Stimulated activated CD8-positive, alpha-beta memory T cell treated with anti-CD3 and anti-CD28 coated beads, Interleukin-4, amount 100 ng/mL, for 4 hours (primary cell): ENCODE measurements at places on chromosomes 3 and 15.
A peak's percentile ranks its signal among the peaks of the same experiment; 100 is the strongest.

- DNase-seq: no peak
Measured at GRCh38 chr3:52346623-52347530, 30.8 kb downstream of the DNAH1 start.

GRCh38 chr15:83310521-83311456, 26.3 kb upstream of the BNC1 start:
- no peak for DNase-seq

GRCh38 chr15:85361323-85361722, 19.1 kb upstream of the AKAP13 start:
- no peak for DNase-seq

GRCh38 chr3:128770387-128770786, 44.4 kb downstream of the RAB7A start:
- no peak for DNase-seq

- no peak for DNase-seq
Measured at GRCh38 chr3:154598166-154598565, 168.2 kb upstream of the GPR149 start.

DNA sequence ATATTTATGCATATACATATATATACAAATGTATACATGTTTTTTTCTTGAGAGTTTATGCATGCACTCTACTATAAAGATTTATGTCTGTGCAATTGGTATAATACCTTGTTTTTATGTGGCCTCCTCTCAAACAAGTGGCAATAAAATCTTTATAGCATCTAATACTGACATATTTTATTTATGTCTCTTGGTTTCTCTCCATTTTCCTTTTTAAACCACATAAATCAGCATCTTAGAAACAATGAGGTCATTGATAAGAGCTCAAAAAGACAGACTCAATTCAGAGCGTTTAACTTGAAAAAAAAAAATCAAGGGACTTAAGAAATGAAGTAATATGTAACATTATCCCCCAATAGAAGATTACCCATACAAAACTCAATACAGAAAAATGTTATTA, 1442.2 kb upstream of the ALCAM start:
- no peak for DNase-seq

- no peak for DNase-seq
Measured at GRCh38 chr3:69149586-69149985, 27.2 kb upstream of the LMOD3 start.

- DNase-seq: no peak
Measured at GRCh38 chr15:62841891-62842559, 200.5 kb upstream of the TPM1 start.

GRCh38 chr15:65101411-65101890, 13.5 kb downstream of the UBAP1L start:
- peak; percentile 6 for DNase-seq

DNA sequence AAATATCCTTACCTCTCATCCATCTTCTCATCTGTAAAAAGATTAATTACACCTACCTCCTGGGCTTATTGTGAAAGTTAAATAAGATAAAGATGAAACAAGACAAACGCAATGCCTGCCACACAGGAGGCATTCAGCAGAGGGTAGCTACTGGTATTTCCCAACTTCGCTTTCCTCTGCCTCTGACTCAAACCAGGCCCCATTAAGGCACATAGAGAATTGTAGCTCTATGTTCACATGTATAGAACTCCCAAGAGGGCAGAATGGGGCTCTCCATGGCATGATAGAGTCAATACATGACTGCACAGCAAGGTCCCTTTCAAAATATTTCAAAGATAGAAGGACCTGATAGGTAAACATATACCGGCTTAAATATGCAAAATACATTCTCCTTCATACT, 1.4 kb downstream of the LYSMD2 start:
- DNase-seq: no peak

DNA sequence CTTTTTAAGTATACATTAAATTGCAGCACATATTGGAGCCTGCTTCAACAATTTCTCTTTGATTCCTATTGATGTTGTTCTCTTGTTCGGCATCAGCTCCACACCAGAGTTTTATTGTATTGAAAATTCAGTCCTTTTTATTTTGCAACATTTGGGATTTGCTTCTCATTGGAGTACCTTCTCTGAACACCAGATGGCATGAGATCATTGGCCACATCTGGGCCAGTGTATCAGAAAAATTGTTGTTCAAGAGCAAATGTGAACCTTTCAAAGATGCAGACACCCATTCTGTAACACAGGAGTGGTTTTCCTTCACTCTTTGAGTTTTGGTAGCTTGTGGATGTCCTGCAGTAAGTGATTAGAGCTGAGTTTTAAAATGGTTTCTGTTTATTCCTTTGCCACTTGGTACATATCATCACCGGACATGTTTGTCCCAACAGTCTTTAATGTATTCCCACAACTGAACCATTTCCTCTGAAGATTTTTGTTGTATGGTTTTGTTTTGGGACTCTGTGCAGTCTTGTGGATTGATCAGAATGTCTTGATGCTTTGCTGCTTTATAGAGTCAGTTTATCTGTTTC, 96.1 kb downstream of the MCTP2 start:
- no peak for DNase-seq

- DNase-seq: no peak
Measured at GRCh38 chr3:43017004-43017403, 37.9 kb downstream of the GASK1A start.

GRCh38 chr3:43086460-43087165, 19.3 kb downstream of the POMGNT2 start:
- no peak for DNase-seq

GRCh38 chr15:93861956-93862741, 369.2 kb upstream of the MCTP2 start:
- no peak for DNase-seq

- no peak for DNase-seq
Measured at GRCh38 chr3:145094355-145094941, 1066.5 kb downstream of the PLOD2 start.

DNA sequence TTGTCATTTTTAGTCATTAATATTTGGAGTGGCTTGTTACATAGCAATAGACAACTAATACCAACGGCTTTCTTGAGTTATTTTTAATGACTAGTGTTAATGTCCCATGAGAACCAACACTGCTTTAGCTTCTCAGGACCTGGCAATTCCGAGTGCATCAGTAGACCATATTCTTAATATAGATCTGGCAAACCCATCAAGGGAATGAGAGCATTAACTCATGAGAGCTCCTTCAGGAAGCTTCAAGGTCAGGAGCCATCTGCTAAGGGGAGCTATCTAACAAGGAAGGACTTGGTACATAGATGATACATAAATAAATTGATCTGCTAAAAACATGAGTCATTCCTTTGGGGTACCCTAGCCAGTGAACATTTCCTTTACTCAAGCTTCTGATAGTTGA, 122.6 kb upstream of the EPHA3 start:
- no peak for DNase-seq

DNA sequence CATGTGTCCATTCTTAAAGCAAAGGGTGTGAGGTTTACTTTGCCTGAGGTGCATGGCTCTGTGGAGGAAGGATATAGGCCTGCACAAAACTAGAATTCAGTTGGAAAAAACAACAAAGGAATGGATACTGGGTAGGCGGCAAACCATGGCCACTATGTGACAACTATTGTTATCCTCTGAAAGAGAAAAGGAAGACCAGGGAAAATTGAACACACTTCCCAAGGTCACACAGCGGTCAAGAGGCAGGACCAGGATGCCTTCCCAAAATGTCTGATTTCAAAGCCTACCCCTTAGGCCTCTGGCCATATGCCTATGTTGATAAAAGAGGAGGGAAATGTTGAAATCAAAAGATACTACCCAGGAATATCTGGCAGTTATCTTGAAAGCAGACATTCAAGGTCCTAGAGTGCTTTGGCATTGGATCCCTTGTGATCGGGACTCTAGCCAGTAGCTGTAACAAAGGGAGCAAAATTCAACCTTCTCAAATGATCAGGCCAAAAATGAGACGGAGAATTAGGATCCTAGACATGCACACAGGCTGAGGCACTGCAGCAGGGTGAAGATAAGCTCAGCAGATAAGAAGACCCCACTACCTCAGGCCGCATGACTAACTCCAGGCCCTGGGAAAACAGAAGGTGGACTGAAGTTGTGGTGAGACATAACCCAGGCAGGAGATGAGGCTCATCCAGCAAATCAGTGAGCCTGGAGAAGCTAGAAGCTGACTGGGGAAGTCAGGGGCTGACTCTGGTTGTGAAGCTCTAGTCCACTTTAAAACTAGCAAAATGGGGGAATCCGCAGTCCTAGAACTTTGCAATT, 292.2 kb downstream of the NEK10 start:
- DNase-seq: no peak

DNA sequence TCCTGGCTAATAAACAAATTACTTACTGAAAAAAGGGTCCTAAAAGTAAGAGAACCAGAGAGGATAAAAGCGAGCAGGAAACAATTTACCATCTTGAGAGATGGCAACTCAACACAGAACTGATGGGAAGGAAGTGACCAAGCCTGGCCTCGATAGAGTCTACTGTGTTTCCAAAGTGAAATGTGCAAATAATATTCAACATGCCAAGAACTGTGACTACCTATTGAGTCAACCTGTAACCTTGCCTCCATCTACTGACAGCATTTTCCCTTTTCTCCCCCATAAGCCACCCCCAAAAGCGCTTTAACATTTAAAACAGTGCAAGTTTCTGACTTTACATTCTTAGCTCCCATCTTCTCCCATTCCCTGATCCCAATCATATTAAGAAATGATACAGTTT, 75.4 kb upstream of the PSMD6 start:
- no peak for DNase-seq

- no peak for DNase-seq
Measured at GRCh38 chr3:8822141-8822540, 52.7 kb upstream of the OXTR start.

DNA sequence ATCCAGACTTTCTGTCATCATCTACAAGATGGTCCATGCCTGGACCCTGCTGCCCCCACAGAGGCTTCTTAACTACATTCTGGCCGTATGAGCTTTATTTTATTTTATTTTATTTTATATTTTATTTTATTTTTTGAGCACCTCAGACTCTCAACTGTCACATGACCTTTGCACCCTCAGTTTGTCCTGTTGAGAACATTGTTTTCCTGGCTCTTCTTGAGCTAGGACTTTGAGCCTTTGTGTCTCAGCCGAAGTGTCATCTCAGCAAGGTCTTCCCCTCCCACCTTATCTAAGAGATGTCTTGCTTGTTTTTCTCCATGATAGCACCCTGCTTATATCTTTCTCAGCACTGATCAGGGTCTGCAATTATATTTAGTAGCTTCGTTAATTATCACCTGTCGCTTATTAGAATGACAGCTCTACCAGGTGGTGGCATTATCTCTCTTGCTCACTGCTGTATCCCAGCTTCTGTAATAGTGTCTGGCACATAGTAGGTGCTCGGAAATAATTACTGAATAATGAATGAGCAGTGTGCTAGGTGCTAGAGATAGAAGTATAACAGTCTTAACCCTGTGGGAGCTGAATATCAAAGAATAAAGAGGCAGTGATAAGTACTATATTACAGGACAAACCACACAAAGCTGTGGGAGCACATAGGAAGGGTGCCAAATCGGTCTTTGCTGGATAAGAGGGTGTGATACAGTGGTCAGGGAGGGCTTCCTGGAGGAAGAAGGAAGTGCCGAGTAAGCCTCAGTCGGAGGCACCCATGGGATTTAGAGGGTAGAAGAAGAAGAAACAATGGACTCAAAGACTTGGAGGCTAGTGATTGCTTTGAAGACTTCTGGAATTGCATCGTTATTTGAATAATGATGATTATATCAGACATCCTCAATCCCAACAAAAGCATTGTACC, 136.2 kb downstream of the ITPR1 start:
- DNase-seq: no peak

GRCh38 chr15:69340243-69340900, 41.7 kb downstream of the PAQR5 start:
- no peak for DNase-seq

- no peak for DNase-seq
Measured at GRCh38 chr3:151426341-151426657, 34.6 kb downstream of the IGSF10 start.

- DNase-seq: no peak
Measured at GRCh38 chr3:100041328-100041749, 73.0 kb downstream of the FILIP1L start.

GRCh38 chr15:45456212-45457106, 66.1 kb downstream of the SLC30A4 start:
- peak; percentile 37 for DNase-seq

GRCh38 chr15:40471105-40471807, 472 bp downstream of the CHST14 start:
- DNase-seq: no peak

GRCh38 chr3:143002727-143003126, 1.4 kb downstream of the U2SURP start:
- no peak for DNase-seq

DNA sequence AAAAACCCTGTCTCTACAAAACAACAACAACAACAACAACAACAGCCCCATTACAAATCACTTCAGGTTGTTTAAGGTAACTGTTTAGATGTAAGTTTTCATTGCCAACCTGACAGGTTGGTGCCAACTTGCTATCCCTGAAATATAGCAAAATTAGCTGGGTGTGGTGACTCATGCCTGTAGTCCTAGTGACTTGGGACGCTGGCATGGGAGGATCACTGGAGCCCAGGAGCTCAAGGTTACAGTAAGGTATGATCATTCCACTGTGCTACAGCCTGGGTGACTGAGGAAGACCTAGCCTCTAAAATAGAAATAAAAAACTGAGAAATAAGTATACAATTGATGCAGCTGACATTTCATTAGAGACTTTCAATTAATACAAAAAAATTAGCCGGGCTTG, 36.0 kb upstream of the CDAN1 start:
- no peak for DNase-seq

- no peak for DNase-seq
Measured at GRCh38 chr15:58487041-58487723, 55.4 kb downstream of the LIPC start.

DNA sequence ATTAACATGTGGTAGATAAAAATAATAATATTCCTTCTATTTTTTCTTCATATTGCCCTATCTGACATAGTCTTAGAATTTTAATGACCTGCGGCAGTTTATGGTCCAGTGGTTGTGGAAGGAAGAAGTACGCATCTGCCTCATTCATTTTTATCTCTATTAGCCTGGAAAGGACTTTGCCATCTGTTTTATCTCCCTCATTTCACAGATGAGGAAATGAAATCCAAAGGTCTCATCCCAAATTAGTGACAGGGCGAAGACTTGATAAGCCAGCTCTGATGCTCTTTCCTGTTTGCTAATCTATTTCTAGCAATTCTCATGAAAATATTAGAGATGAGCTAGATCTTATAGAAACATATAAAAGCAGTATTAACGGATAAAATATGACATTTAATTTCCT, 113.3 kb downstream of the KLHL25 start:
- DNase-seq: no peak

DNA sequence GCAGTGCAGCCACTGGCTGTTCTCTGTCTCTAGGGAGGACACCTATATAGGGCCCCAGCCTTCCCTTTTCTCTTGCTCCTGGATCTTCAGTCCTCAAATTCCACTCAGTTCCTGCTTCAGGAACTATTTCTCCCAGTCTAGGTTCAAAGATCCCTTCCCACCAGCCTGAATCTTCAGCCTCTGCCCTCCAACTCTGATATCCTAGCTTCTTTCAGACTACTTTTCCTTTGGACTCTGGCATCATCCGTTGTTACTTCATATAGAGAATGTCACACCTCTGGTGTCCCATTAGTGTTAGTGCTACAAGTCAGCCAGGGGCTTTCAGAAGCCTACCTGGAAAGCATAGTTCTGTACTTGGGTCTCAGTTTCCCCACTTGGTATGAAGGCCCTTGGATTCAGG, 10.0 kb upstream of the HPS3 start:
- no peak for DNase-seq

GRCh38 chr15:20345401-20345958, 196.1 kb downstream of the GOLGA6L6 start:
- DNase-seq: no peak
